Stimulated activated CD8-positive, alpha-beta memory T cell treated with anti-CD3 and anti-CD28 coated beads, Interleukin-4, amount 100 ng/mL, for 24 hours (primary cell): ENCODE measurements at places on chromosomes 16 and 17.
A peak's percentile ranks its signal among the peaks of the same experiment; 100 is the strongest.

GRCh38 chr17:39271546-39271945, 45.8 kb upstream of the STAC2 start:
- DNase-seq, result no peak

DNA sequence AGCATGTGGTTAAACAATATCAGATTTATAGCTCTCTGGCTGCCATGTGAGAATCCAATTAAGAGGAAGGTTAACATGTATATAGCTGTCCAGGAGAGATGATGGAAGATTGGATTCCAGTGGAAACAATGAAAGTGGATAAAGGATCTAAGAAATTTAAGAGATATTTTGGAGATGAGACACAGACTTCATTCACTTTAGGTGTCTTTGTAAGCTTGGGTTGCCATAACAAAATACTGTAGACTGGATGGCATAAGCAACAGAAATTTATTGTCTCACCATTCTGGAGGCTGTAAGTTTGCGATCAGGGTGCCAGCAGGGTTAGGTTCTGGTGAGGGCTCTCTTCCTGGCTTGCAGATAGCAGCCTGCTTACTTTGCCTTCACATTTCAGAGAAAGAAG, 155.9 kb upstream of the MYOCD start:
- no peak for DNase-seq

- no peak for DNase-seq
Observed at GRCh38 chr17:65283704-65284103, 146.5 kb downstream of the RGS9 start.

- no peak for DNase-seq
Observed at GRCh38 chr17:73934696-73935095, 268.8 kb upstream of the RPL38 start.

GRCh38 chr16:10317425-10318001, 68.3 kb upstream of the ATF7IP2 start:
- no peak for DNase-seq

GRCh38 chr17:39926588-39927100, 757 bp downstream of the ORMDL3 start:
- peak; percentile 31 for DNase-seq

- DNase-seq, result no peak
Observed at GRCh38 chr16:11105038-11105903, 150.7 kb downstream of the SOCS1 start.

GRCh38 chr16:68645494-68646388, 631 bp downstream of the CDH3 start:
- DNase-seq, result no peak

GRCh38 chr16:67516296-67517154, 12.1 kb upstream of the RIPOR1 start:
- DNase-seq, result no peak

DNA sequence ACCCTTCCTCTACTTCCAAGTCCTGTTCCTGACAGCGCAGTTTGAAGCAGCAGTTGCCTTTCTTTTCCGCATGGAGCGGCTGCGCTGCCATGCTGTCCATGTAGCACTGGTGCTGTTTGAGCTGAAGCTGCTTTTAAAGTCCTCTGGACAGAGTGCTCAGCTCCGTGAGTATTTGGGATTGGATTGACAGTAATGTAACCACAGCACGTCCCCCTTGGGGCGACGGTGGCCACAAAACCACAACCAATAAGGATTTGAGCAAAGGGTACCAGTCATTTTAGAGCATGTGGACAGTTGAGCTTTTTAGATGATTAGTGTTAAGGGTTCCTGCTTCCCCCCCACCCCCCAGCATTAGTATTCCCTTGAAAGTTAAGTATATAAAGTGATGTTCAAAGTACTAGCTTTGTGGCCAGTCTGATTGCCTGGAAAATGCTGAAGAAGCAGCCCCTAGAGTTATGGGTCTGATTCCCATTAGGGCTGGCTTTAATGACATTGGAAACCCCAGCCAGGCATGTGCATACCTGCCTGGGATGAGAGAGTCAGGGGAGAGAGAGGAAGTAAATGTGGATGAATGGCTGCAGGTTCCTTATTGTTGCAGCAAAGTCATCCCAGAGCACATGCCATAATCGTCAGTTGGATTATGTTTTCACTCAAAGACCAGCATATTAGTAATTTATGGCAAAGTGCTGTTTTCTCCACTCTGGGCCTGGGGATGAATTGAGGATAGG, 31.6 kb upstream of the SLC12A3 start:
- DNase-seq, result no peak

- no peak for DNase-seq
Observed at GRCh38 chr16:57996406-57997175, 3.9 kb downstream of the ZNF319 start.

DNA sequence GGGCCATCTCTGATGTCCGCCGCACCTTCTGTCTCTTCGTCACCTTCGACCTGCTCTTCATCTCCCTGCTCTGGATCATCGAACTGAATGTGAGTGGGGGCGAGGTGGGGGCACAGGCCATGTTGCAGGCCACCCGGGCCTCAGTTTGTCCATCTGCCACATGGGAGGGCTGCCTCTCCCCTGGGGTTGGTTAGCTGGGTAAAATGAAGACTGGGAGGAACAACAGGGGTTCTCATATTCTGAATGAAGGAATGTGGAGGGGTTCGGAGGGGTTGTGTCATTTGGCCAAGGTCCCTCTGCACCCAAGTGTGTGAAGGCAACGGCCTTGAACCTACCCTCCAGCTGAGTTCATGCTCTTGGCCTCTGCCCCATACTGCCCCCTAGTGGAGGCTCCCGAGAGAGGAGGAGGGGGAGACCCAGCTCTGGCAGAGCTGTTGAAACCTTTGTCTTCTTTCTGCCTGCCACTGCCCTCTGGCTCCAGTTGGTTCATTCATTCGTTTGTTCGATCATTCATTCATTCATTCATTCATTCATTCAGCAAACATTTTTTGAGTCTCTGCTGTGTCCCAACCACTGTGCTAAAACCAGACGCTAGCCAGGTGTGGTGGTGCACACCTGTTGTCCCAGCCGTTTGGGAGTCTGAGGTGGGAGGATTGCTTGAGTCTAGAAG, 11.4 kb upstream of the TCAP start:
- DNase-seq, result peak; percentile 71

DNA sequence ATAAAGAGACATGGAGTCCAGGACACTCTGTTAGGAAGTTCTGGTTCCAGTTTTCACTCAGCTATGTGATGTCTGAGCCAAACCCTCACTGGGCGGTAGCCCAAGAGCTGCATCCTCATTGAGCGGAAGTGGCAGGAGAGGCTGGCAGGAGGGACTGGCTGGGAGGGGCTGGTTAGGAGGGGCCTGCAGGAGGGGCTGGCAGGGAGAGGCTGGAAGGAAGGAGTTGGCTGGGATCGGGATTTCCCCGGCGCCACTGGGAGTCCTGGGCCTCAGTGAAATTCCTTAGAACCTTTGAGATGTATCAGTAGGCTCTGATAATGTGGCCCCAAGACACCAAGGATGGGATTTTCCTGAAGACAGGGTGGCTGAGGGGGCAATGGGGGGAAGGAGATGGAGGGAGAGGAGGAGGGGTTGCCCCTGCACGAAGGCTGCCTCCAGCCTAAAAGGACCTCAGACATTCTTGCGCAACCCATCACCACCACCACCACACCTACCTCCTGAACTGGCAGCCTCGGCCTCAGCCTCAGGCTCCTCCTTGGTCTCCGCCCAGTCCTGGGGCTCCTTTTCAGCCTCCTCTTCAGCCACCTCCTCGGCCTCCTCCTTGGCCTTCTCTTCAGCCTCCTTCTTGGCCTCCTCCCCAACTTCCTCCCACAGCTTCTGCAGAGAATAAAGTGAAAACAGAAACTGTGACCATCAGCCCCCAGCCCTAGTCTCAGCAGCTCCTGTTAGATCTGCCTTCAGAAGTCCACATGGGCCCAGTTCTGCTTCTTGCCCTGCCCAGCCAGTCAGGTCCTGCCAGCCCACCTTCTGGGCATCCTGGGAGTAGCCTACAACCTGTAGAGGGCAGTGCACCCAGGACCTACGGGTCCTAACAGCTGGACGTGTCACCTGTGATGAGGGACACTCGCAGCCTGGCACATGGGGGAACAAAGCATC, 31.7 kb downstream of the CNGB1 start:
- DNase-seq, result no peak

DNA sequence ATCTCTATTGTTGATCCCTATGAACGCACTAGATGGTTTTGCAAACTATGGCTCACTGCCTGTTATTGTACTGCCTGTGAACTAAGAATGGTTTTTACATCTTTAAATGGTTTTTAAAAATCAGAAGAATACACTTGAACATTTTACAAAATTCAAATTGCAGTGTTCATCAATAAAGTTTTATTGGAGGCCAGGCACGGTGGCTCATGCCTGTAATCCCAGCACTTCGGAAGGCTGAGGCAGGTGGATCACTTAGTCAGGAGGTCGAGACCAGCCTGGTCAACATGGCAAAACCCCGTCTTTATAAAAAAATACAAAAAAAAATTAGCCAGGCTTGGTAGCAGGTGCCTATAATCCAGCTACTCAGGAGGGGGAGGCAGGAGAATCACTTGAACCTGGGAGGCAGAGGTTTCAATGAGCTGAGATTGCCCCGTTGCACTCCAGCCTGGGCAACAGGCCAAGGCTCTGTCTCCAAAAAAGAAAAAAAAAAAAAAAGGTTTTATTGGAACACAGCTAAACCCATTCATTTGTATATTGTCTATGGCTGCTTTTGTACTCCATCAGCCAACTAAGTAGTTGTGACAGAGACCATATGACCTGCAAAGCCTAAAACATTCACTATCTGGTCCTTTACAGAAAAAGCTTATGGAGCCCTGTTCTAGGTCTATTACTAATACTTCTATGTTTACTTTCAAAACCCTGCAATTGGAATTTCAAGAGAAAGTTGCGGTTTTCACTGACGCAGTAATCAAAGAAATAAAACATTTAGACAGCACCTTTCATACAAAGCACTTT, 18.9 kb downstream of the IKZF3 start:
- no peak for DNase-seq

- no peak for DNase-seq
Observed at GRCh38 chr17:2388020-2388682, 12.7 kb downstream of the MNT start.
